ENCODE measurements at places on chromosomes 2 and 18.

DNA sequence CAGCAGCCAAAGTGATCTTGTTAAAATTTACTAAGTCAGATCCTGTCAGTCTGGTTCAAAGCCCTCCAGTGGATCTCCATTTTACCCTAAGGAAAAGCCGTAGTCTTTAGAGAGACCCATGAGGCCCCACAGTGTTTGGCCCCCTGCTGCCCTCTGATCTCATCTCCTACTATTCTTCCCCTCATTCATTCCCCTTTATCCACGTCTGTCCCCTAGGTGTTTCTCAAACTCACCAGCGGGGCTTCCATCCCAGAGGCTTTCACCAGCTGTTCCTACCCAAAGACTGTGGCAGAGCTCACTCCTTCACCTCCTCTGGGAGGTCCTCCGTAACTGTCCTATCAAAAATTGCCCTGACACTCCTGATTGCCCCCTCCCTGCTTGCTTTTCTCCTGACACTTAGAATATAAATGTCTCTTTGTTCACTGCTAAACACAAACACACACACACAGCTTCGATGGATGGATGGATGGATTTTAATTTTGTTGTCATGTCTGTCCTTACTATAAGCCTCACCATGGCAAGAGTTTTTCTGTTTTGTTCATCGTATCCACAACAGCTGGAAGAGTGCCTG is 26.1 kb downstream of the LIMS1 start:
- DNase-seq: no peak

GRCh38 chr2:30690126-30690561 is 117.1 kb downstream of the CAPN13 start:
- DNase-seq: no peak

DNA sequence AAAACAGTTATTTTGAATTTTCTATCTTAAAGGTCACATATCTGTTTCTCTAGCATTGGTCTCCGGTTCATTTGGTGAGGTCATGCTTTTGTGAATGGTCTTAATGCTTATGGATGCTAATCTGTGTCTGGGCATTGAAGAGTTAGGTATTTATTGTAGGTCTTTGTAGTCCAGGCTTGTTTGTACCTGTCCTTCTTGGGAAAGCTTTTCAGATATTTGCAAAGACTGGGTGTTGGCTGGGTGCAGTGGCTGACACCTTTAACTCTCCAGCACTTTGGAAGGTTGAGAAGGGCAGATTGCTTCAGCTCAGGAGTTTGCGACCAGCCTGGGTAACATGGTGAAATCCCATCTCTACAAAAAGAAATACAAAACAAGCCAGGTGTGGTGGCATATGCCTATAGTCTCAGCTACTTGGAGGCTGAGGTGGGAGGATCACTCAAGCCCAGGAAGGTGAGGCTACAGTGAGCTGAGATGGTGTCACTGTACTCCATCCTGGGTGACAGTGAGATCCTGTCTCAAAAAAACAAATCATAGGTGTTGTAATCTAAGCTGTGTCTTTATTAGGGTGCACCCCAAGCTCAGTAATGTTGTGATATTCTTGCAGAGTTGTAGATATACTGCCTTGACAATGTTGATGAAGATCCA is 82.3 kb downstream of the FAM117B start:
- no peak for DNase-seq

DNA sequence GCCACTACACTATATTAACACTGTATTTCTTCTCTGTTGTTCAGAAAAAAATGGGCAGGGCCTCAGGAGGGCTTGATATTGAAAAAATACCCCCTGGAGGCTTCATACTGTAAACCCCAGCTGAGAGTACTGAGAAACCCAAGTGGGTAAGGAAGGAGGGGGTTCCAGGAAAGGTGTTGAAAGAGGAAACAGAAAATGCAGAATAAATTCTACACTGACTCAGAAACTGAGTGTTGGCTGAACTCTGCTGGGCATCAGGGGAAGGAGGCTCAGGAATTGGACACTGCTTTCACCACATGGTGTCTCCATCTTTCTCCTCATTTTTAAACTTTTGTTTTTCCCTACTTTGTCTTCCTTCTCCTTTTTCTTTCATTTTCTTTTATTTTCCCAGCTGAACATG is 253.7 kb downstream of the DYM start:
- no peak for DNase-seq

- DNase-seq: no peak
Measured at GRCh38 chr2:236705295-236706105, 135.9 kb downstream of the ACKR3 start.

DNA sequence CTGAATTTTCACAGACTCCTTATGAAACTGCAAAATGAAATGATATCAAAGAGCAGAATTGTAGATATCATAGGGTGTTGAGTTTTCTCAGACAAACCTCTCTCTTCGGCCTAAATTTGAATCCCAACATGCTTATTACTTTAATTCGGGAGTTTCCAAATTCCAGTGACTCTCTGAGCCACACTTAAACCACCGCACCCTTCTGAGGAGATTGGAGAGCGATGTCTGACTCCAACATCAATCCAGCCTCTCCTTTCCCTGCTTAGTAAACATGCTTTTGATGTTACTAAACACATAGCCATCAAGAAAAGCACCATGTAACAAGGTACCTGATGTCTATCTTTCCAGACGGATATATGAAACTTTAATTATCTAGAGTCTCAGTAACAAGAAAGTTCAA is 103.1 kb upstream of the ARHGAP28 start:
- no peak for DNase-seq

GRCh38 chr2:176562359-176563078 is 293.3 kb downstream of the MTX2 start:
- DNase-seq: peak; percentile 75

GRCh38 chr18:34738175-34738894 is 28.2 kb downstream of the DTNA start:
- peak; percentile 61 for DNase-seq

DNA sequence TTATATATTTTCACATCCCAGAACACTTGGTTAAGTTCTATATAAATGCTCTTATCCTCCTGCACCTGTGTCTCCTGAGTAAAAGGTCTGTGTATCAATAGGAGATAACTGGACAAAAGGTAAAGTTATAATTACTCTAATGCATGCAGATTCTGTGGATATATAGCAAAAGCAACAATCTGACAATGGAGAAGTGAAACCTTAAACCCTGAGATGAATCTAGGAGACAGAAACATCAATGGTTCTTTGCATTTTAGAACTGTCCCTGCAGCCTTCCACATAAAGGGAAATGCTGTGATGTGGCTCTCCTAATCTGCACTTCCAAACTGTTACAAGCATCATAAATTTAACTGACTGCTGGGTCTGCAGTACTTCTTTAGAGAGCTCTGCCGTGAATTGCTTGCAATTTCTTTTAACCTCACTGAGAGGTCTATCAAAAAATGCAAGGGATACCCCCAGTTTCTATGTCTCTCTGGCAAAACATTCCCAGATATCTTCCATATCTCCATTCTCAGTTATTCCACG is 42.8 kb upstream of the FSIP2 start:
- no peak for DNase-seq

DNA sequence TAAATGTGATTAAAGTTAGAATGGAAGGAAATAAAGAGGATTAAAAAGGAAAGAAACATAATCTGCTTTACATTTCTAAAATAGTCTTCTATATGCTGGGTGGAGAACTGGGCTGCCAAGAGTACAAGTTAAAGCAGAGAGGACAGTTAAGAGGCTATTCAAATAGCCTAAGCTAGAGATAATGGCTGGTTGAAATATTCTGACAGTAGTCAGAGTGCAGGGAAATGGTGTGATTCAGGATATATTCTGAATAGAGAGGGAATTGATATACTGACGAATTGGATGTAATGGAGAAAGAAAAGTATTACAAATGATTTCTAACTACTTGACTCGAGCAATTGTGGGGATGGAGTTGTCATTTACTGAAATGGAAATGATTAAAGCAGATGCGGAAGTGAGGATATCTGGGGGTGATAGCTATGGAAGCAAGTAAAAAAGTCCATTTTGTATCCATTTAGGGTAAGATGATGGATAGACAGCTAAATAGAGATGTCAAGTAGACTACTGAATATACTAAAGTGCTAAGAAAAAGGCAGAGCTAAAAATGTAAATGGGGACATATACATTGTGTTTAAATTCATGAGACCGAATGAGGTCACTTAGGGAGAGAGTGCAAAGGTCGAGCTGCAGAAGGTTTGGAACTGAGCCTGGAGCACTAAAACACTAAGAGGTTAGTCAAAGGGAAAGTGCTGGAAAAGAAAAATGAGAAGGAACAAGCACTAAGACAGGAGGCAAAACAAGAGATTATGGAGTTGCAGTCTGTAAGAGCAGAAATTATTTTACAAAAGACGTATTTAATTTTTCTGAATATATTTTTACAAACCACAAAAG is 696.8 kb downstream of the LRRTM4 start:
- no peak for DNase-seq

DNA sequence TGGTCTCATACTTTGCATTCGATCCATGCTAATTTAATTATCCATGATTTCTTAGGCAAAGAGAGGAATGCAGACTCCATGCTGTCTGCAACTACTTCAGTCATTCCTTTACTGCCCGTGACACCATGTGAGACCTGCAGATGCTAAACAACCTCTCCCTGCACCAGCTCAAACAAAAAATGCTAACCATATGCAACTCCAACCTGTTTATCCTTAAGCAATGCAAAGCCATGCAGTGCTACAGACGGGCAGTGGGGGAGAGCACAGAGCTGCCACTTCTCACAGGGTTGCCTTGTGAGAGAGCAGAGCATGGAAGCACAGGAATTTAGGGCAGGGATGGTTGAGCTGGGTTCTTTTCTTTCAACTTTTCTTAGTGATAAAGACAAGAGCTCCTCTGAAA is 74.9 kb upstream of the KLHL14 start:
- no peak for DNase-seq

DNA sequence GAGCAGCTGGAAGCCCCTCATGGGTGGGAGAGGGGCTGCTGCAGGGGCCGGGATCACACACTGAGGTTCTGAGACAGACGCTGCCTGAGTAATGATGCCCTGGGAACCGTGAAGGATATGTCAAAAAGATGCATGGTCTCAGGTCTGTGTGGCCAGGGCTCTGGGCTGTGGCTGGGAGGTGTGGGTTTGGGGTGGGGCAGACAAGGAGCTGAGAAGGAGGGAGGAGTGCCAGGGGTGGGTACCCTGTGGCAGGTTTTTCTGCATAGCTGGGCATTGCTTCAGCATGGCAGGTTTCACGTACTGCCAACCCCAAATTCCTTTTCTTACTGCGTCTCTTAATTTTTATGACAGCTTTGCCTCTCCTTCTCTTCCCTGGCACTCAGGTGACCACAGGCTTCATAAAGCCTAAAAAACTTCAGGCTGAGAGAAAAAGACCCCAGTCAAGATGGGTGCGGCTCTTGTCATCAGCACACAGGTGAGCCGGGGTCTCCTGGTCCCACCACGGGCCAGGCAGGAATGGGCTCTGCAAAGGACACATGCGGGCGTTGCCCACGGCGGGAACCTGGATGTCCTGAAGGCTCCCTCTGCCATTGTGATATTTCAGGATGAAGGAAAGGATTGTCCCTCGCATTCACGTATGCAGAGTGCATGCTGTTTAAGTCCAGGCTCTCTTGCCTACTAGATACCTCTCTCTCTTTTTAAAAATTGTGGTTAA is 18.0 kb downstream of the MALL start:
- no peak for DNase-seq

- no peak for DNase-seq
Measured at GRCh38 chr2:70362661-70363060, 60.8 kb upstream of the FAM136A start.

- no peak for DNase-seq
Measured at GRCh38 chr2:201436141-201436540, 15.1 kb downstream of the TRAK2 start.

DNA sequence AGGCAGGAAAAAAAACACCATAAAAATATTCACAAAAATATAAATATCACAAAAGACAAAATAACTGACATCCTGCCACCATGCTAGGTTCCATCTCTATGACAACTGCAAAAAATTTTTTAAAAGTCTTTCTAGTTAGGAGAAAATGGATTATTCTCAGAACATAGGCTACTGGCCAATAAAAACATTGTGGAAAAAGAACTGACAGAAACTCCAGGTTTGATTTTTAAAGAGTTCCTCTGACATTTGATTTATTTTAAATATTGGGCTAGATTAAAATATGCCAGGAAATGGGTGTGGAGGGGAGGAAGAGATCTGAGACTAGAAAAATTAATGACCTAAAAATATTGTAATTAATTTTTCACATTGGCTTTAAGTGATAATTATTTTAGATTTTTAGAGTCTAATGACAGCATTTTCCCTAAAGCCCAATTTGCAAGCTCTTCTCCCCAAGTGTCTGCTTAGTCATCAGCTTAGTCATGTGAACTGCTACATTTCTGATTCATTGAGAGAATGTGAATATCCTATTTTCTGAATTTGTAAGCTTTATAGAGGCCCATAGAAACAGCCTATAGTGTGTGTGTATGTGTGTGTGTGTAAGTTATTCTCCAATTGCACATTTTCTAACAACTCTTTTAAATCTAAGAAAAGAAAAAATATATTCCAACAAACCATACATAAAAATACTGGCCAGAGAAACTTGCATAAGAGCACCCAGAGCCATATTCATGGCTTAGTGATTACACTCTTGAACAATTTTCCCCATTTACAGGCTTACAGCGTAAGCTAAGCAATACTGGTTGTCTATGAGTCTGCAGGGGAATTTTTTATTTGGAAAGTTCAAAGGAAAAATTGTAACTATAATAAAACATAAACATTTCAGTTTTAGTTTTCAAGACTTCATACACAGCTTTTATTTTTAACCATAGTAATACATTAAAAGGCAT is 48.4 kb downstream of the TMEFF2 start:
- no peak for DNase-seq

DNA sequence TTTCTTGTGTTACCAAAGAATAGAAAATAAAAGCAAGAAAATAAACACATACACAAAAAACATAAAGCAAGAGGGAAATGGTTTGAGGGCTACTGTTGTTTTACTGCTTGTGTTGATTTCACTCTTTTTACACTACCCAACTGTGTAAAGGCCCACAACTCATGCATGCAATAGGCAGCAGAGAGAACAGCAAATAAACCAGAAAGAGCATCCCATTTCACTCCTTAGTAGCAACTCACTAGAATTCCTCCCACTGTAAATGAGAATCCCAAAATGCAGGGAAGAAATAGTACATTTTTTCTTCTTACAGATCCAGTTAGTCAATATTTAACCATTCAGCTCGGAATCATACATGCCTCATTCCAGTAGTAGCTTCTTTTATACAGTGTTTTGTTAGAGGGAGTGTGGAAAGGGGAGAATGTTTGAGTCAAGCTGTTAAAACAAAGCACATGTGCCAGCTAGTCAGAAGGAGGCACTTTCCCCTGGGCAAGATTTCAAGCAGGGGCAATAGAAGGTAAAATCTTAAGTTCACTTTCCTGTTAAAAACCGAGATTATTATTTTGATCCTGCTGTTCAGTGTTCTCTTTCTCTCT is 147.2 kb upstream of the FAM98A start:
- no peak for DNase-seq

Data from trophoblast cell (in vitro differentiated cells and primary cell).